NCI-H1930 (cell line): ENCODE measurements at places on chromosomes 7 and 10.

DNA sequence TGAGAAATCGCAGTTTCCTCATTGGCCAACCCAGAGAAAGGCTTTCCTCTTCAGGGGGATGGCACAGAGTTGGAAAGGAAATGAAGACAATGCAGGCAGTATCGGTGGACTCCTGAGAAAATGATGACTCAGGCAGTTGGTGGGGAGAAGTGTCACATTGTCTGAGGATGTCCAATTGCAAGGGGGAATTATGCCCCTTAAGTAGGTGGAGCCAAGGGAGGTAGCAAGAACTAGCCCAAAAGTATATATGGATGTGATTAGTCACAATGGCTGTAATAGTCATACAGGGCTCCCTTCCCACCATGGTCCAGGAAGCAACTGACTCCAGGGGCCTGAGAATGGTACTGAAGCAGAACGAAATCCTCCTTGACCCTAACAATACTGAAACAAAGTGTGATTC, 58.3 kb upstream of the EGFR start:
- DNase-seq = no peak

DNA sequence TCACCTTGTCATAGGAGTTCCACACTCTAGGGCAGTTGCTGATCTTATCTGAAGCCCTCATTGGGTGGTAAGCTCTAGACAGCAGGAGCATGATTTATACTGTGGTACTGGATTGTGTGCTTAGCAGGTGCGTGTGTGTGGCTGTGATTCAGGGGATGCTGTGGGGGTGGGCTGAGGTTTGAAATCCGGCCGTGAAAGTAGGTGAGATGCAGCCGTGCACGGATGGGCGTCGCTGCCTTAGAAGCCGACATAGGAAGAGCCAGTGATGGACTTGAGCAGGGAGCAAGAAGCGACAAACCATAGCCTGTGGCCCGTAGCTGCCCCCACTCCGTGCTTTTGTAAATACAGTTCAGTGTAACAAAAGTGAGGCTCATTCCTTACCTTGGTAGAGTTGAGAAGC, 38.2 kb downstream of the PROSER2 start:
- DNase-seq = no peak

DNA sequence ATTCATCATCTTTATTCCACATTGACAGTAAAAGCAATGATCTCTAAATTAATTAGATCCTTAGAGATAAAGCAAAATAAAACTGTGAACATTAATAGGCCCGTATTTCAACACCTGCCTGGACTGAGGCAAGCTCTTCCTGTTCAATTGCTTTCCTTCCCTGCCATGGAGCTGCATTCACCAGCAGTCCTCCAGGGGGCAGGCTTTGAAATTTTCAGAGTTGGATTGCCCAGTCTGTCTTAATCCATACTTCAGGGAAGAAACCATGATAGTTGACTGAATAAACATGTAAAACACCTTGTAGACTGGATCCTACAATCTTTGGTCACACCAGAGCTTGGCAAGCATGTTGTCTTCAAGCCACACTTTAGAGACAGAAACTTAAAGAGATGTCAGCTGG, 936.6 kb downstream of the NRG3 start:
- no peak for DNase-seq

- DNase-seq = no peak
Measured at GRCh38 chr10:109967739-109968088, 40.1 kb upstream of the ADD3 start.

- no peak for DNase-seq
Measured at GRCh38 chr7:143484119-143484518, 6.4 kb downstream of the TAS2R41 start.

- no peak for DNase-seq
Measured at GRCh38 chr7:143434660-143435059, 8.6 kb upstream of the TAS2R60 start.

GRCh38 chr10:124222988-124223710, 129.8 kb upstream of the CHST15 start:
- DNase-seq = no peak

- DNase-seq = no peak
Measured at GRCh38 chr10:96496281-96496925, 17.3 kb downstream of the TLL2 start.

GRCh38 chr10:121526135-121526790, 72.0 kb downstream of the FGFR2 start:
- DNase-seq = no peak
